Caco-2 (cell line): ENCODE measurements at places on chromosomes 5 and 9. TPM values are rescaled to one million over a fixed set of nuclear protein-coding genes. Genes with fewer than 3 reads are reported as not detected.

Gene PFN3
- not detected in 2 replicates for total RNA-seq

Gene MAML1
- 39.3 and 41.3 TPM in 2 replicates for total RNA-seq

Gene IFNA21
- not detected in 2 replicates for total RNA-seq

Gene LCN1
- total RNA-seq = not detected in 2 replicates

Gene HTR1A
- not detected in 2 replicates for total RNA-seq

DNA sequence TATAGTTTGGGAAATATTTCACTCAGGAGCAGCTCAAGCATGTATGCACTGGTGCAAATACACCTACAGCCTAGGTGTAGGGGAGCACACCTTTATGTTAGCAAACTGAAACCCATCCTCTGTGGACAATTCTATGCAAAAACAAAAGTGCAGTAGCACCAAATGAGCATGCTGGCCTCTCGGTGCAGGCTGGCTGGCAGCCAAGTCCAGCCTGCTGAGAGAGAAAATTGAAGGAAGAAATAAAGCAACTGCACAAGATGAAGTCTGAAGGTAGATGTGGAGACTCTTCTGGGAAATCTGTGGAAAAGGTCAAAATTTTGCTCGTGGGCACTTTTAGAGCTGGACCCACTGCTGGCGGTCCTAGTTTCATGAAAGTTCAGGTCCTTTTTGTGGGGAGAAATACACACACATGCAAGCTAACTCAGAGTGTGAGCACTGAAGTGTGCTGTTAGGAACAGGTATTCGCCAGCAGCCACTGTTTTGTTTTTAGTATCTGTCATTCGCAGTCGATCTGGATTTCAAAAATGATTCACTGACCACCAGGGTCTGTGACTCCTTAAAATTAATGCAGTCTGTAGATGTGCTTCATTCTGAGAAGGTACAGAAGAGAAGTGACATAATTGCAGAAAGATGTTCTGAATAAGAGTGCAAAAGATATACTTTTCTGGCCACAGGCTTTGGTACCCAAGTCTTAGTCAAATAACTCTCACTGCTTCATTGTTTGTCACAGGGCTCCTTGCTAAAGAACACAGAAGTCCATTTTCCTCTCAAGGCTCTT lies 281.7 kb downstream of the PARP8 start:
- H3K4me1 ChIP-seq = no peaks in the 10 kb centered on the region
- no peak overlapping the region for H3K4me3 ChIP-seq
- H3K27me3 ChIP-seq = no peaks in the 10 kb centered on the region
- no peak overlapping the region for H3K27ac ChIP-seq
- no peaks in the 10 kb centered on the region for H3K36me3 ChIP-seq

DNA sequence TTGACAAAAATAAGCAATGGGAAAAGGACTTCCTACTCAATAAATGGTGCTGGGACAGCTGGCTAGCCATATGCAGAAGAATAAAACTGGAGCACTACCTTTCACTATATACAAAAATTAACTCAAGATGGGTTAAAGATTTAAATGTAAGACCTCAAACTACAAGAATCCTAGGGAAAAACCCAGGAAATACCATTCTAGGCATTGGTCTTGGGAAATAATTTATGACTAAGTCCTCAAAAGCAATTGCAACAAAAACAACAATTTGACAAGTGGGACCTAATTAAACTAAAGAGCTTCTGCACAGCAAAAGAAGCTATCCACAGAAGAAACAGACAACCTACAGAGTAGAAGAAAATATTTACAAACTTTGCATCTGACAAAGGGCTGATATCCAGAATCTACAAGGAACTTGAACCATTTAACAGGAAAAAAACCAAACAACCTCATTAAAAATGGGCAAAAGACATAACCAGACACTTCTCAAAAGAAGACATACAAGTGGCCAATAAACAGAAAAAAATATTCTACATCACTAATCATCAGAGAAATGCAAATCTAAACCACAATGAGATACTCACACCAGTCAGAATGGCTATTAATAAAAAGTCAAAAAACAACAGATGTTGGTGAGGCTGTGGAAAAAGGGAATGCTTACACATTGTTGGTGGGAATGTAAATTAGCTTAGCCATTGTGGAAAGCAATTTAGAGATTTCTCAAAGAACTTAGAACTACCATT lies 75.2 kb upstream of the CPEB4 start:
- H3K36me3 ChIP-seq = no peaks in the 10 kb centered on the region
- no peaks in the 10 kb centered on the region for H3K27me3 ChIP-seq
- DNase-seq = no peak
- no peak overlapping the region for H3K27ac ChIP-seq
- no peak overlapping the region for H3K4me3 ChIP-seq

DNA sequence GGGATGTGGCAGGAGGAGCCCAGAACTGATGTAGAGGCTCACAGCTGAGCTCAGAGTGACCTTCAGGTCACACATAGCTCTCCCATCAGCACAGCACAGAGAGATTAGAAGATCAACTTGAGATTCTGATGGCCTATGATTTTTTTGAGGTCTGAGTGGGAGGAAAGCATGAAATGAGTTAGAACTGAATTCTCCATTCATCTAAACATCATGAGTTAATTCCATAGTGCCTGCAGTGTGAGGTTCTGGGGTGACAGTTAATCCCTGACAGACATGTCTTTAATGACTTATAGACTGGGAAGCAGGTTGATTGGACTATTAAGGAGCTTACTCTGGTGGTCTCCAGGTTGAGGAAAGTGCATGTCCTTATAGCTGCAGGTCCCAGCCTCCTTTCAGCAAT lies 22.4 kb downstream of the SLC22A5 start:
- no peak overlapping the region for H3K4me3 ChIP-seq
- no peak overlapping the region for H3K27ac ChIP-seq
- no peak for DNase-seq
- no peaks in the 10 kb centered on the region for H3K27me3 ChIP-seq

DNA sequence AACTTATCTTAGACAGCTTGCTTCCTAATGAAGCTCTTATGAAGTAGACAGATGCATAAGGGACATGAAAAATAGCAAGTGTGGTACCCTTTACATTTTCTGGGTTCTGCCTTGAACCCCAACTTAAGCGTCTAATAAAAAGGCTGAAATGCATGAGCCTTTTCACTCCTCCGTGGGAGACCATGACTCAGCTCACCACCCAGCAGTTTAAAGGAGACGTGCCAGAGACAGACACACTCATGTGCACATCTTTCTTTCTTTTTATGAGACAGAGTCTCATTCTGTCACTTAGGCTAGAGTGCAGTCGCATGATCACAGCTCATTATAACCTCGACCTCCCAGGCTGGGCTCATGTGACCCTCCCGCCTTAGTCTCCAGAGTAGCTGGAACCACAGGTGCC lies 22.3 kb downstream of the CTXN3 start:
- DNase-seq = no peak
- H3K27ac ChIP-seq = no peak overlapping the region
- no peaks in the 10 kb centered on the region for H3K27me3 ChIP-seq
- no peaks in the 10 kb centered on the region for H3K36me3 ChIP-seq
- no peaks in the 10 kb centered on the region for H3K4me1 ChIP-seq
- H3K4me3 ChIP-seq = no peak overlapping the region

GRCh38 chr5:3310541-3311261 lies 284.9 kb upstream of the IRX1 start:
- no peak overlapping the region for H3K27ac ChIP-seq
- no peaks in the 10 kb centered on the region for H3K27me3 ChIP-seq
- no peak for DNase-seq
- no peaks in the 10 kb centered on the region for H3K4me1 ChIP-seq
- no peaks in the 10 kb centered on the region for H3K36me3 ChIP-seq
- no peak overlapping the region for H3K4me3 ChIP-seq

GRCh38 chr5:1641041-1641440 lies 117.3 kb upstream of the LPCAT1 start:
- H3K4me3 ChIP-seq = no peak overlapping the region
- no peak overlapping the region for H3K27ac ChIP-seq
- no peaks in the 10 kb centered on the region for H3K4me1 ChIP-seq
- H3K27me3 ChIP-seq = peaks cover 2% of the 10 kb centered on the region; the same call in 1 of the 2 replicates
- H3K36me3 ChIP-seq = no peaks in the 10 kb centered on the region

GRCh38 chr9:33109097-33109496 lies 32.6 kb upstream of the SMU1 start:
- no peaks in the 10 kb centered on the region for H3K36me3 ChIP-seq
- H3K27ac ChIP-seq = no peak overlapping the region
- H3K27me3 ChIP-seq = no peaks in the 10 kb centered on the region
- no peaks in the 10 kb centered on the region; the same call in 1 of the 2 replicates for H3K4me1 ChIP-seq
- no peak for DNase-seq

DNA sequence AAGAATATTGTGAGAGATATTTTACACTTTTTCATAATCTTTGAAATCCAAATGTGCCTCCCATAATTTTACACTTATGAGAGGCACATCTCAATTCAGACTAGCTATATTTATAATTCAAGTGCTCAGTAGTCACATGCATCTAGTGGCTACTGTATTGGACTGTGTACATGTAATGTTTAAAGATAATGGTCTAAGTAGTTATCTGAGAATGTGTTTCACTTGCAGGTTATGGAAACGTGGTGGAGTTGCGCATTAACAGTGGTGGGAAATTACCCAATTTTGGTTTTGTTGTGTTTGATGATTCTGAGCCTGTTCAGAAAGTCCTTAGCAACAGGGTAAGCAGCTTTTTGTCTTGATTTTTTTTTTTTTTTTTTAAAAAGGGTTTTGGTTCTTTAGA lies 28.8 kb downstream of the G3BP1 start:
- no peak for DNase-seq
- H3K4me3 ChIP-seq = no peak overlapping the region
- H3K27me3 ChIP-seq = no peaks in the 10 kb centered on the region
- H3K4me1 ChIP-seq = no peaks in the 10 kb centered on the region
- H3K27ac ChIP-seq = no peak overlapping the region

DNA sequence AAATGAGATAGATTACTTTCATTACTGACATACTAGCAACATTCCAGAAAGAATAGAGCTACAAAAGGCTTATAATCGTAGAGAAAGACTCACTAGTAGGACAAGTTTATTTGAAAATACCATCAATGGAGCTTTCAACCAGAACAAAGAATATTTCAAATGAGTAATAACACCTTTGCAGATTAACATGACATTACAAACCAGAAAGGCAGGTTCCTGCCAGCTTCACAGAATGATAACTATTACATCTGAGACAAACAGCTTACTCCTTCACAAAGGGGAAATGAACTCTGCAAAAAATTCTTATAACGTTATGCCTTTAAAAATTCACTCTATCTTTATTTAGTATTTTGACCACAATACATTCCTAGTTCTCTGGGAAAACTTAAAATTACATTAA lies 103.1 kb downstream of the EPB41L4A start:
- no peak overlapping the region for H3K4me3 ChIP-seq
- no peak for DNase-seq
- no peaks in the 10 kb centered on the region for H3K27me3 ChIP-seq
- H3K27ac ChIP-seq = no peak overlapping the region
- H3K4me1 ChIP-seq = no peaks in the 10 kb centered on the region

DNA sequence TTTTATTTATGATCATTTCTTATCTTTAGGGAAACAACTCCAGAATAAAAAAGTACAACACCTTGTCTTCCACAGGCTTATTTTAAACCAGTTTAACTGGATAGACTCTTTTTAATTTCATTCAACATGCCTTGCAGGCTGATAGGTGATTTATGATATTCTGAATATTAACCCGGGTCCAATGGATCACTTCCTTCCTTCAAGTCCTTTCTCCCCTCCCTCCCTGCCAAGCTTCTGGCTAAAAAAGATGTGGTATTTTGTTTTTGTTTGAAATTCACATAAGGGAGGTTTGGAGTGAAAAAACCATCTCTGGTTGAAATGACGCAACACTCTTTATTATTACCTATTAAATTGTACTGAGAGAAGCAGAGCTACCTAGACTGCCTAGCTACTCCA lies 265.3 kb downstream of the MLLT3 start:
- peaks cover 20% of the 10 kb centered on the region for H3K4me1 ChIP-seq
- H3K27ac ChIP-seq = peak overlapping the region; percentile 78
- no peak for DNase-seq
- no peaks in the 10 kb centered on the region for H3K36me3 ChIP-seq

DNA sequence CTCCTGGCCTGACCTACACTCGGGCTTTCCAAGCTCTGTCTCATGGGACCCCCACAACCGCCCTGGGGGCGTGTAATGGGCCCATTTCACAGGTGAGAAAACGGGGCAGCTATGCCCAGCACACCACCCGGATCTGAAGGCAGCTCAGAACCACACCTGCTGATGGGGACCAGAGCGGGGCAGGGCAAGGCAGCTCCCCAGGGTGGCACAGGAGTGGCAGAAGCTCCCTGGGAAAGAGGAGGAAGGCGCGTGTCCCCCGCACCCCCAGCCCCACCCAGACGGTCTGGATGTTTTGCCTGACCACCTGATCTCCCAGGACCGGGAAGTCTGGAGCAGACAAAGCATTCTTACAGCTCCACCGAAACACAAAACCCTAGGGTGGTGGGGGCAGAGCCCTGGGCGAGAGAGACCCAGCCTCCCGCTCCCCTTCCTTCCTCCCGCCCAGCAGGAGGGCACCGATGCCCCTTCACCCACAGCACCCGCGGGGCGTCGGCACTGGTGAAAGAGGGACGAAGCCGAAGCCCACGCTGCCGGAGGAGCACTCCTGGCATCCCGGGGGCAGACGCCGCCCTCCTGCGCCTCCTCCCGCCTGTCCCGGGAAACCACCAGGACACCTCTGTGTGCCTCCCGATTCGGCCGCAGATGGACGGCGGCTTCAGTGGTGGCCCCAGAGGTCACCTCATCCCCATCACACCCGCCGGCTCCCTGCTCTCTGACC lies 14.5 kb downstream of the NOTCH1 start:
- no peaks in the 10 kb centered on the region for H3K27me3 ChIP-seq
- H3K27ac ChIP-seq = no peak overlapping the region
- no peak for DNase-seq
- peaks cover 17% of the 10 kb centered on the region for H3K4me1 ChIP-seq
- no peak overlapping the region for H3K4me3 ChIP-seq

- H3K27ac ChIP-seq = no peak overlapping the region
- no peaks in the 10 kb centered on the region for H3K36me3 ChIP-seq
- peaks cover 3% of the 10 kb centered on the region; the same call in 1 of the 2 replicates for H3K4me1 ChIP-seq
- peak; percentile 65 for DNase-seq
- H3K27me3 ChIP-seq = no peaks in the 10 kb centered on the region
Measured at GRCh38 chr9:121684381-121685145, 33.1 kb downstream of the DAB2IP start.

DNA sequence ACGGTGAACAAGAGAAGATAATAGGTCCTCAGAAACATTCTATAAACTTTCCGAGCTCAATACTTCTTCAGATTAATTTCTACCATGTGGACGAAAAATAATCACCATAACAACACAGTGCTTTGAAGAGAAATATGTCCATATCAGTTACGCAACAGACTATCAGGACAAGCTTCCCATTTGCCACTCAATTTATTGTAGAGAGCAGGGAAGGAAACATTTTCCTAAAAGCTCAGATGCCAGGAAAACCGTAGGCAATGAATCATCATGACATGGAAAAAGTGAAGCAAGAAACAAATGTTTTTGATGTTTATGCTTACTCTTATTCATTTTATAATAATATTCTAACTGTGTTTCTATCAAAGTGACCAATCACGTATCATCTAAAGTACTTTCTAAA lies 87.6 kb downstream of the S1PR3 start:
- no peak for DNase-seq
- H3K36me3 ChIP-seq = no peaks in the 10 kb centered on the region
- H3K27ac ChIP-seq = no peak overlapping the region
- H3K4me3 ChIP-seq = no peak overlapping the region
- no peaks in the 10 kb centered on the region for H3K27me3 ChIP-seq

- DNase-seq = no peak
- H3K27ac ChIP-seq = no peak overlapping the region
- H3K36me3 ChIP-seq = no peaks in the 10 kb centered on the region
Measured at GRCh38 chr9:72592502-72593403, 71.3 kb downstream of the TMC1 start.
